ENCODE measurements at places on chromosomes 3 and 15.

GRCh38 chr15:58562135-58562534 lies 130.3 kb downstream of the LIPC start:
- DNase-seq, result no peak

DNA sequence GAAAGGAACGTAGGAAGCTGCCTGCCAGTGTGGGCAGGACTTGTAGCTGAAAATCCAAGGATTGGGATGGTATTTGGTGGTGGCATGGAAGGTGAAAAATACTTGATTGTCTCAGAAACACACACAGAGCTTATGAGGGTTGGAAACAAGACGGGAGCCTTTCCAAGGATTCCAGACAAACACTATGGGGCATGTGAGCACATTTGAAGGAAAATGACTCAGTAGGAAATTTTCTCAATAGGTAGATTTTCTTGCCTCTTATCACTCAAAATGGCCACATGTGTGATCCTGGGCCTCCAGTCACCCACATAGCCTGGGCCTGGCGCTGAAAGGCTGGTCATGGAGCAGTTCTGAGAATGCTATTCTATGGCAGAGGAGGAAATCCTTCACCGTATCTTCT lies 47.4 kb downstream of the CCNL1 start:
- no peak for DNase-seq

- no peak for DNase-seq
Measured at GRCh38 chr15:66881173-66881905, 179.3 kb downstream of the SMAD6 start.

GRCh38 chr15:69860321-69860720 lies 237.4 kb downstream of the TLE3 start:
- no peak for DNase-seq

GRCh38 chr3:78827618-78828017 lies 940.2 kb downstream of the ROBO1 start:
- DNase-seq, result no peak

DNA sequence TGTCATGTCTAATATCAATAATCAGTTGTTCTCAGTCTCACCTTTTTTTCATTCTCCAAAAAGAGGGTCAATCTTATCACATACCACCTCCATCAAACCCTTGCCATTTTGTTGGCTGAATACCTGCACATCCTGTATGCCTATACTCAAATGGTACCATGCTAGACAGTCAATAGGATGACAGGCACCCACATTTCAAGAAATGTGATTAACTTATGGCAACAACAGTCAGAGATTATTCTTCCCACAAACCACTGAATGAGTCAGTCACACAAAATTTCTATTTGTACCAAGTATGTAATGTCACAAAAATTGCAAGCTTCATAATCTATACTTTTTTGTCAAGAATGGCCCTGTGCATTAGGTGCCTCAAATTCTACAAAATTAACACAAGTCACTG lies 5.1 kb upstream of the SLC27A2 start:
- DNase-seq, result no peak

DNA sequence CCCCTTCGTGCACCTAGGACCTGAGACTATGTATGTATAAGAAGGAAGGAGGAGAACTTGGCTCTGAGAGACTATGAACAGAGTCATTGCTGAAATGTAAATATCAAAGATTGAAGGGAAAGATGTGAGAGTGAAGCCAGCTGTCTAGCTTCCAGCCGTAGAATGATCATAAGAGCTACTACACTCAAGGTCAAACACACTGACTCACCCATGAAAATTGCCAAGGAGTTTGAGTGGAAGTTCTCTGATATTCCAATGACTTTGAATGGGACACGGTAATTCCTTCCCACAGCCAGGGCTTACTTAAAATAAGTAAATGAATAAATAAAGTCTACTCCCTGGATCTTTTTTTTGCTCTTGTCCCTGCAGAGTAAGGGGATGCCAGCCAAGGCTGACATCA lies 398.9 kb upstream of the TPRG1 start:
- no peak for DNase-seq

- no peak for DNase-seq
Measured at GRCh38 chr3:36182024-36182423, 198.3 kb upstream of the STAC start.

DNA sequence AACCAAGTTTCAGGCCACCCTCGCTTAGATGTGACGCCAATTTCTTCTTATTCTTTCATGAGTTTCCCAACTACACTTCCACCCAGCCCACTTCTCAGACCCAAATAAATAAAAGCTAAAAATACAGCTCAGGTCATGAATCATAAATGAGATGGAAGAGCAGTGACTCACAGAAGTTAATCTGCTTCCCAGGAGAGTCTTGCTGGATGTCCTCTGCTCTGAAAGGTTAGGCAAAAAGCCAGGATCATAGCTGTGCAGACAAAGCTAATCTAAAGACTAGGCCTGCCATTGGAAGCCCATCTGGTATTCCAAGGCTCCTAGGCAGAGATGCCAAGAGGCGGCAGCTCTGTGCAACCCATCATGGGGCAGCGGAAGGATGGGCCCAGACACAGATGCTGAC lies 24.1 kb downstream of the SHC4 start:
- DNase-seq, result no peak

GRCh38 chr3:126021224-126021623 lies 52.2 kb downstream of the ROPN1B start:
- no peak for DNase-seq

GRCh38 chr3:130826516-130827182 lies 67.2 kb upstream of the ATP2C1 start:
- DNase-seq, result no peak

GRCh38 chr15:48451241-48451640 lies 120.0 kb downstream of the DUT start:
- DNase-seq, result no peak

All from NAMALWA (cell line).